ENCODE measurements at places on chromosomes 2 and 18.

DNA sequence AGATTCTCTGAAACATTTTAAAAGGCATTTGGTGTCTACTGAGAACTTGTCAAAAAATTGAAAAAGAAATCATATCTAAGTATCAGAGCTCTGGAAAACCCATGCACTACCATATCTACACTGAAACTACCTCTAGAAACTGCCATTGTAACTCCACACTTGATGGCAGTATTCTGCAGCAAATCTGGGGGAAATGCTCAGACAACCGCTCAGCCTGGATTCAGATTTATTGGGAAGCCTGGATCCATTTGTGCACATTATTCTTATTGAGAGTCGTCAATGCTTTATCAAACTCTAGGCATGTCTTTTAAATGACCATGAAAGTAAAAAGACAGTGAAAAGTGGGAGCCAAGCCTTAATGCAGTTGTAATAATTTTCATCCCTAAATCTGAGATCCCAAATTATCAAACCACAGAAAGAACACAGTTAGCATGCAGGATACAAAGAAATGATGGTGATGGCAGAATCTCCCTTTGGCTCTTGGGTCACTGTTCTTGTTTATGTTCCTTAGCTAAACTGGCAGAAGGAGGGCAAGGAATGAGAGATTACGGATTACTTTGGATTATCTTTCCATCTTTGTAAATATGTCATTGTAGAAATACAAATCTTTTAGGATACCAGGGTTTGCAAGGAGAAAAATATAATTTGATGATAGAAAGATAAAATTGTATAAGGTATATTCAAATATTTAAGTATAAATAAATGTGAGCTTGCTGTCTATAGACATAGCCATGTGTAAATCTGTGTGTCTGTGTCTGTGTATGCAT lies 512.1 kb upstream of the SYT4 start:
- no peak for DNase-seq

GRCh38 chr18:3666526-3667254 lies 216.7 kb downstream of the TGIF1 start:
- no peak for DNase-seq

DNA sequence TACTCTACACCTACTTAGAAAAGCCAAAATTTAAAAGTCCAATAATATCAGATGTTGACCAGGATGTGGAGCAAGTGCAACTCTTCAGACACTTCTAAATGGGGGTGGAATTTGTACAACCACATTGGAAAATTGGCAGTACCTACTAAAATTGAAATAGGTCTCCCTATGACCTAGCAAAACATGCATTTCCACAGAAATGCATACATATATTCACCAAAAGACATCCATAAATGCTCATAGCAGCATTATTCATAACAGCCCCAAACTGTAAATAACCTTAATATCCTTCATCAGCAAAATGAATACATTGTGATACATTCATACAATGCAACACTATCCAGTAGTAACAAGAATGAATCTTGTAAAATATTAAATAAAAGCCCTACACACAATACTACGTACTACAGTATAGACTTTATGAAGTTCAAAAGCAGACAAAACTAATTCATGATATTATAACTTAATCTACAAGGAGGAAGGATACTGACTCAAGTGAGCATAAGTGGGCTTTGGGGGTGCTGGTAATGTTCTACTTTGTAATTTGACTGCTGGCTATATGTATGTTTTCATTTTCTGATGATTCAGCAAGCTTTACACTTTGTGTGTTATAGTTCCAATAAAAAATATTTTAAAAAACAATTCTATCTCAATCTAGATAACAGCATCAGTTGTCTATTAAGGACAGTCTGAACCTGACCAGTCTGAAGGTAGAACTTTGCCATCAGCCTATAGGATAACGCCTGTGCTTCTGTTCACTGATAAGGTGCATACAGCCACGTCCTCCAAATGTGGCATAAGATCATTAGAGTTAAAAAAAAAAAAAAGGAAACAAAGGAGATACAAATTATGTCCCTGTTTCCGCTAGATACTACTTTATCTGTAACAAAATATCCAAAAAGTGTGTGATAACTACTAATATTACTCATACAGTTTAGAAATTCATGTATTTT lies 6.6 kb upstream of the TNFRSF11A start:
- DNase-seq = no peak

- no peak for DNase-seq
These were observed 621.3 kb downstream of the XIRP2 start for GRCh38 chr2:167509586-167509985.

GRCh38 chr2:189661957-189662321 lies 680 bp downstream of the ASNSD1 start:
- DNase-seq = no peak

GRCh38 chr2:49248506-49248905 lies 94.2 kb upstream of the FSHR start:
- no peak for DNase-seq

- peak; percentile 53 for DNase-seq
These were observed 181.7 kb upstream of the ETAA1 start for GRCh38 chr2:67215214-67216055.

DNA sequence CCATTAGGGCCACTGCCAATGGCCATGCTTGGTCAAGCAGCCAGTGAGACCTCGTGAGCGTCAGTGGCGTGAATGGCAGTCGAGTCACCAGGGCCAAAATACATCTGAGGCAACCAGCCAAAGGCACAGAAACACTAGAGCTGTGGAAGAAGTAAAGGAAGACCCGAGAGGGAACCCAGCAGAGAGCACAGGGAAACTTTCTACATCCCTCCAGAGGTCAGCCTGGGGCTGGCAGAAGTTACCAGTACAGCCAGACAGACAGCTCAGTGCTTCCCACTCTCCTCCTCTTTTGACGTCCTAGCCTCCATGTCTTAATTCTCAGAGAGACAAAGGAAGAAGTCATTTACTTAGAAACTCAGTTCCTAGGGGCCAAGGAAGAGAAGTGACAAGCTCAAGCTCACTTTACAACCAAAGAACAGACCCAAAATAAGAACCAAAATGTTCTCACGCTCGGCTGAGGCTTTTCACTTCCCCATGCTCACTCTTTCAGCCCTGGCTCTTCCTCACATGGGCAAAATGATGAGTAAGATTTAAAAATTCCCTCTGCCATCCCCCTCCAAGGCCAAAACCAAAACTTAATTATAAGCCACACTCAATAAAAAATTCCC lies 8.7 kb downstream of the CYRIA start:
- DNase-seq = no peak
